ENCODE measurements at places on chromosomes 3 and 15.

- peak overlapping the region; percentile 64 for H3K27ac ChIP-seq
- H3K4me1 ChIP-seq, result peaks cover 33% of the 10 kb centered on the region
- no peaks in the 10 kb centered on the region for H3K36me3 ChIP-seq
- DNase-seq, result peak; percentile 86
- peak overlapping the region; percentile 91 for H3K4me3 ChIP-seq
- no peaks in the 10 kb centered on the region for H3K27me3 ChIP-seq
These were observed 788 bp upstream of the WDR73 start for GRCh38 chr15:84654689-84655453.

GRCh38 chr3:109559389-109559788 is 222.0 kb upstream of the DPPA4 start:
- H3K36me3 ChIP-seq, result no peaks in the 10 kb centered on the region
- H3K27me3 ChIP-seq, result no peaks in the 10 kb centered on the region
- H3K4me3 ChIP-seq, result no peak overlapping the region

DNA sequence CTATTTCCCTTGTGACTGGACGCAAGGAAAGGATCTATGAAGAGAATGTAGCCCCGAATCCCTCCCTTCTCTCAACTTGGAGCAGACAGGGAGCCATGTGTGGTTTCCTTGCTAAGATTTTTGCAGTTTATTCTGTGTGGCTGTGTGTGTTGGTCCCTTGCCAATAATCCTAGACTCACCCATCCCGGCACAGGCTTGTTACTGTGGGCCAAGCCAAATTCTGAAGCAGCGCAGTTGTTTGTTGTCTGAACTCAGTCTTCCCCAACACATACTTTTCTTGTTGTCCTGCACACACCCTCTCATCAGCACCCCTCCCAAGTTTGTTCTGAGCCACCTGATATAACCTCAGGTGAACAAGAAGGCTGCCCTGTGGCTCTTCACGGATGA is 193.3 kb upstream of the CTDSPL start:
- H3K4me1 ChIP-seq, result peaks cover 40% of the 10 kb centered on the region
- H3K27ac ChIP-seq, result peak overlapping the region; percentile 37
- H3K4me3 ChIP-seq, result no peak overlapping the region
- DNase-seq, result peak; percentile 62
- H3K27me3 ChIP-seq, result no peaks in the 10 kb centered on the region

DNA sequence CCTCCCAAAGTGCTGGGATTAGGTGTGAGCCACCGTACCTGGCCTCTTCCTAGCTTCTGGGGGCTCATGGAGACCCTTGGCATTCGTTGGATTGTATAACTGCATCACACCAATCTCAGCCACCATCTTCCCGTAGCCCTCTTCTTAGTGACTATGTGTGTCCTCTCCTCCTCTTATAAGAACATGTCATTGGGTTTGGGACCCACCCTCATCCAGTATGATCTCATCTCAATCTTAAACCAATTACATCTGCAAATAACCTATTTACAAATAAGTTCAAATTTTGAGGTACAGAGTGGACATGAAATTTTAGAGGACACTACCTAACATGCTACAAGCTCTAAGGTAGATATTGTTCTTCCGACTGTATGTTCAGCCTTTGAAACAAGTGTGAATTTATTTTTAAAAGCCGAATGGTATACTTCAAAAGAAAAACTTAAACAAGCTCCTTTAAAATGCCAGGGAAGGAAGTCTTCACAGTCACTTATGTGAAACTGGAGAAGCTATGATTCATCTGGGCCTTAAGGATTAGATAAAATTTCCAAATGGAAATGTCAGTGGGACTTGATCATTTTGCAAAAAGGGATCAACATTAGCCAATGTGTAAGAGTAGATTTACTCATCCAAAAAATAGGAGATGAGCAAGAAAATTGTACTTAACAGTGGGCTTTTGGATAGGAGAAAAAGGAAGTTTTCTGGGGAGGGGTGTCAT is 225.7 kb downstream of the MEX3B start:
- H3K27me3 ChIP-seq, result no peaks in the 10 kb centered on the region
- H3K36me3 ChIP-seq, result no peaks in the 10 kb centered on the region
- DNase-seq, result no peak
- no peaks in the 10 kb centered on the region for H3K4me1 ChIP-seq
- H3K4me3 ChIP-seq, result no peak overlapping the region

- no peaks in the 10 kb centered on the region for H3K27me3 ChIP-seq
- H3K4me1 ChIP-seq, result no peaks in the 10 kb centered on the region
- no peak overlapping the region for H3K4me3 ChIP-seq
- no peak overlapping the region for H3K27ac ChIP-seq
These were observed 543.3 kb downstream of the ZBBX start for GRCh38 chr3:166836836-166837235.

DNA sequence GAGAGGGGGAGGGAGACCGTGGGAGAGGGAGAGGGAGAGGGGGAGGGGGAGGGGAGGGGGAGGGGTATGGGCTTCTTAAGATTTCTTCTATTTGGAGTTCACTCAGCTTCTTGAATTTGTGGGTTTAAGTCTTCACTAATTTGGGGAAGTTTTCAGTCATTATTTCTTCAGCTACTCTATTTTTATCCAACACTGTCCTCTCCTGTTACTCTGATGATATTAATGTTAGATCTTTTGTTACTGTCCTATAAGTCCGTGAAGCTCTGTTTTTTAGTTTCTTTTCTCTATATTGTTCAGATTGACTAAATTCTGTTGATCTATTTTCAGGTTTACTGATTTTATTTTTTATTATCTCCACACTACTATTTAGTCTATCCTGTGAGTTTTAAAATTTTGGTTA is 351.5 kb upstream of the TPM1 start:
- no peaks in the 10 kb centered on the region for H3K27me3 ChIP-seq
- no peak overlapping the region for H3K4me3 ChIP-seq
- no peak for DNase-seq
- H3K27ac ChIP-seq, result no peak overlapping the region
- no peaks in the 10 kb centered on the region for H3K36me3 ChIP-seq

GRCh38 chr3:107217172-107217571 is 160.1 kb upstream of the CCDC54 start:
- no peaks in the 10 kb centered on the region for H3K27me3 ChIP-seq
- H3K4me1 ChIP-seq, result peaks cover 14% of the 10 kb centered on the region
- DNase-seq, result no peak
- no peaks in the 10 kb centered on the region for H3K36me3 ChIP-seq
- H3K27ac ChIP-seq, result peak overlapping the region; percentile 38

DNA sequence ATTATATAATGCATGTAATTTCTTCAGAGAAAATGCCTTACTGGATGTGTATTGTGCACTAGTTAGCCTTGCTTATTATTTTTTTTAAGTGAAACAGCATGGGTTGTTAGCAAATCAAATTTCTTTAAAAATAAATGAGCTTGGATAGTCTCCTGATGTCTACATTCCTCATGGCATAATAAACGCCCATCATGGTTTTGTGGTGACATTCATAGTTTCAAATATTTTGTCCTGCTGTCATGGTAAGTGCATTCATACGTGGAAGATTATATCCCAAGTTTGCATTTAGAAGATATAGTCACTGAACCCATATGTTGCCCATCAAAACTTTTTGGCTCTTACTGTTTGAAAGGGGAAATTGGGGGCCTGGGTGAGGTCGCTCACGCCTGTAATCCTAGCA is 130.7 kb downstream of the ALCAM start:
- H3K4me1 ChIP-seq, result no peaks in the 10 kb centered on the region
- no peaks in the 10 kb centered on the region for H3K36me3 ChIP-seq
- H3K4me3 ChIP-seq, result no peak overlapping the region

GRCh38 chr3:5264093-5264600 is 76.6 kb downstream of the EDEM1 start:
- DNase-seq, result no peak
- H3K4me3 ChIP-seq, result no peak overlapping the region
- no peaks in the 10 kb centered on the region for H3K27me3 ChIP-seq

GRCh38 chr15:25437777-25438600 is 835 bp downstream of the UBE3A start:
- peaks cover 7% of the 10 kb centered on the region for H3K4me1 ChIP-seq
- peak overlapping the region; percentile 99 for H3K4me3 ChIP-seq
- DNase-seq, result peak; percentile 58
- H3K27ac ChIP-seq, result peak overlapping the region; percentile 98
- H3K36me3 ChIP-seq, result no peaks in the 10 kb centered on the region
- no peaks in the 10 kb centered on the region for H3K27me3 ChIP-seq

DNA sequence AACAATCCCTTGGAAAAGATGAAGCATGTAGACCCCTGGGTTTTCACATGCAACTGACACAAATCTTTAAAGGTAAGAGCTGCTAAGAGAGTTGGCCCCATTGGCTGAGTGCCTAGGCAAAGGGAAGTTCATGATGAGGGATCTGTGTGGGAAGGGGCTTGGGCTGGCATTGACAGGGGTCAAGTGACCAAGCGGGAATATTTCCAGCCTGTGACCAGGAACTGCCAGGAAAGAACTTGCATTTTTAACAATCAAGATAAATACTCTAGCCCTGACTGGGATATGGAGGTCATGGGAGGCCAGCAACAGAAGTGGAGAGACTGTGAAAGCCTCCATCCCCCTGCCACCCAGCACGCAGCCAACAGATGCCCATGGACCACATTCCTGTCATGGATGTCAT is 361.1 kb upstream of the ATP10A start:
- no peaks in the 10 kb centered on the region for H3K36me3 ChIP-seq
- H3K4me1 ChIP-seq, result no peaks in the 10 kb centered on the region
- H3K4me3 ChIP-seq, result no peak overlapping the region
- DNase-seq, result no peak

- H3K36me3 ChIP-seq, result no peaks in the 10 kb centered on the region
- no peak overlapping the region for H3K4me3 ChIP-seq
- H3K4me1 ChIP-seq, result no peaks in the 10 kb centered on the region
- H3K27me3 ChIP-seq, result no peaks in the 10 kb centered on the region
- no peak overlapping the region for H3K27ac ChIP-seq
- DNase-seq, result no peak
These were observed 315.8 kb downstream of the NTRK3 start for GRCh38 chr15:87940768-87941167.

DNA sequence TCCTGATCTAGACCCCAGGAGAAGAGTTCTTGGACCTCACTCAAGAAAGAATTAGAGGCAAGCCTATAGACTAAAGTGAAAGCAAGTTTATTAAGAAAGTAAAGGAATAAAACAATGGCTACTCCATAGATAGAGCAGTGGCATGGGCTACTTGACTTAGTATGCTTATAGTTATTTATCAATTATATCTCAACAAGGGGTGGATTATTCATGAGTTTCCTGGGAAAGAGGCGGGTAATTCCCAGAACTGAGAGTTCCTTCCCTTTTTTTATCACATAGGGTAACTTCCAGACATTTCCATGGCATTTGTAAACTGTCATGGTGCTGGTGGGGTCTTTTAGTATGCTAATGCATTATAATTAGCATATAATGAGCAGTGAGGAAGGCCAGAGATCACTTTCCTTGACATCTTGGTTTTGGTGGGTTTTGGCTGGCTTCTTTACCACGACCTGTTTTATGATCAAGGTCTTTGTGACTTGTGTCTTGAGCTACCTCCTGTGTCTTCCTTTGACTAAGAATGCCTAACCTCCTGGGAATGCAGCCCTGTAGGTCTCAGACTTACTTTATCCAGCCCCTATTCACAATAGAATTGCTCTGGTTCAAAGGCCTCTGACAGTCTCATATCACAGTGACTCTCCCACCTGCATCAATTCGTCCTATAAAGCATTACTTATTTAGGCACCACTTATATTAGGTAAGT is 35.3 kb upstream of the PLSCR2 start:
- no peaks in the 10 kb centered on the region for H3K36me3 ChIP-seq
- H3K27ac ChIP-seq, result no peak overlapping the region
- DNase-seq, result no peak
- H3K4me1 ChIP-seq, result no peaks in the 10 kb centered on the region

DNA sequence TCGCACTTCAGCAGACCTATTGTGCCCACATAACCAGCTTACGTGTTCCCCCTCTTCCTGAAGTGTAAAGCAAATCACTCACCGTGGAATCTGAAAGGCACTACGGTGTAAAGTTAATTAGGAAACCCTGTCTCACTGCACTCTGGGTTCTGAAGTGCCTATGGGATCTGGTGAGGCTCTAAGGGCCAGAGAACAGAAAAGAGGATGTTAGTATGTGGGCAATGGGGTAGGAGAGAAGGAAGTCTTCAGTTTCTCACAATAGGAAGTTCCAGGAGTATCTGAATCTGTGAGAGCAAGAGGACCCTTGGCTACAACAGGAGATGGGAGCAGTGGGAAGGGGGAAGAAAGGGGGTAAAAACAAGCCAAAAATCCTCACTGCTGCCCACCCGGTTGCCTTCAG is 71.4 kb downstream of the ITGB5 start:
- no peaks in the 10 kb centered on the region for H3K36me3 ChIP-seq
- H3K27ac ChIP-seq, result no peak overlapping the region
- H3K27me3 ChIP-seq, result no peaks in the 10 kb centered on the region
- H3K4me1 ChIP-seq, result peaks cover 4% of the 10 kb centered on the region

- no peaks in the 10 kb centered on the region for H3K27me3 ChIP-seq
- no peaks in the 10 kb centered on the region for H3K36me3 ChIP-seq
- peak overlapping the region; percentile 95 for H3K4me3 ChIP-seq
- H3K27ac ChIP-seq, result peak overlapping the region; percentile 97
These were observed 892 bp downstream of the NMD3 start for GRCh38 chr3:161221806-161222600.

DNA sequence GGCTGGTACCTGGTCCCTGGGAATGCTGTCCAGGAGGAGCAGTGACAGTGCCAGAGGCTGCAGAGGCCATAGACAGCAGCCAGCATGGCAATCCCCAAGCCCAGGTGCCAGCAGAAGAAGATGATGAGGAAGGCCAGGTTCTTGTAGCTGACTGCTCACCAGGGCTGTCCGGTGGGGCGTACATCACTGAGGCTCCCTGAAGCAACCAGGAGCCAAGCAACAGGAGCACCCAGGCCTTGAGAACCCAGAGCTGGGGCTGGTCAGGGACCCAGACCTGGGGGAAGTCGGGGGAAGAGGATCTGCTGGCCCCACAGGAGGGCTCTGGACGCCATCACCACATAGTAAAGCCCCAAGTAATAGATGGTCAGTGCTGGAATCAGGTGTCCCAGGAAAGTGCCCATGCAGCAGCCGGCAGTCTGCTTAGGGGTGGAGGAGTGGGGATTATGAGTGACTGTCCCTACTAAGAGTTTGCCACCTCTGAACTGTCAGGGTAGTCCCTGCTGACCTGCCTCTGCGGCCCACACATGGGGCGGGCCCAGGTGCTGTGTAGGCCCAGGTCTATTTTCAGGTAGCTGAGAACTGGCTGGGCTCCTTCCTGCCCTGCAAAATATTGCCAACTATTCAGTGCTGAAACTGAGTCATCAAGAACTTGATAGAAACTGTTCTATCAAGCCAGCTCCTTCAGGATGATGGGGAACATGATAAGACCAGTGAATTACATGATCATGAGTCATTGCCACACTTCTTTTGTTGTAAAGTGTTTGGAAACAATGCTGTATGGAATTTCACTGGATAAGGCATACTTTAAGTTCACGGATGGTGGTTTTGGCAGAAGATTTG is 68.7 kb downstream of the CHRD start:
- H3K4me1 ChIP-seq, result no peaks in the 10 kb centered on the region
- H3K27ac ChIP-seq, result no peak overlapping the region
- H3K27me3 ChIP-seq, result no peaks in the 10 kb centered on the region
- DNase-seq, result no peak
- H3K4me3 ChIP-seq, result no peak overlapping the region
- H3K36me3 ChIP-seq, result no peaks in the 10 kb centered on the region

DNA sequence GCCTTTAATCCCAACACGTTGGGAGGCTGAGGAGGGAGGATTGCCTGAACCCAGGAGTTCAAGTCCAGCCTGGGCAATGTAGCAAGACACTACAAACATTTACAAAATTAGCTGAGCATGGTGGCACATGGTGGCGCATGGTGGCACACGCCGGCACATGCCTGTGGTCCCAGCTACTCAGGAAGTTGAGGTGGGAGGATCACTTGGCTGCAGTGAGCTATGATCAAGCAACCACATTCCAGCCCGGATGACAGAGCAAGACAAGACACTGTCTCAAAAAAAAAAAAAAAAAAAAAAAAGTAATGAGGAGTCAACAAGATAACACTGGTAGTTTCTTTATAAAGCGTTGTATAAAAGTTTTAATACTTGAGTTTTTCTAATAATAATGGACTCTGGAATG is 10.1 kb downstream of the FEZF2 start:
- no peak for DNase-seq
- no peaks in the 10 kb centered on the region for H3K27me3 ChIP-seq
- H3K27ac ChIP-seq, result no peak overlapping the region
- no peaks in the 10 kb centered on the region for H3K4me1 ChIP-seq
- H3K36me3 ChIP-seq, result no peaks in the 10 kb centered on the region

Measured in testis (tissue), 5 donors.